Activated T-cell treated with anti-CD3 and anti-CD28 coated beads for 48 hours (primary cell): ENCODE measurements at places on chromosomes 16 and 17.

GRCh38 chr16:26816266-26816665, 250.5 kb upstream of the C16orf82 start:
- no peak for DNase-seq

GRCh38 chr17:65143889-65144604, 6.9 kb downstream of the RGS9 start:
- DNase-seq = no peak

DNA sequence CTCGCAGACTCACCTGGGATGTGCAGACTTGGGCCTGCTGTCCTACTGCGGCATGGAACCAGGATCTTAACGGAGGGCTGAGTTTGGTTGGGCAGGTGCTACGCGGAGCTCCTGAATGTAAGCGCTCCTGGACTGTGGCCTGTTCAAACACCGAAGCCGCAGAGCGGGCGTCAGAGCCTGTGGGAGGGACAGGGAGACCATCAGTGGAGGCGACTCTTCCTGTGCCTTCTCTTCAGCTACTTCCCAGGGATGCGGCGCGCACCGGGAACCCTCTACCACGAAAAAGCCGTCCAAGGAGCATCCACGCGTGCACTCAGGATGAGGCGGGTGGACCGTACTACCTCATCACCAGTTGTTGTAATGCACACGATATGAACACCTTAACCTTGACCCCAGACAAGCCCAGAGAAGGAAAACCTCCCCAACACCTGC, 2.0 kb downstream of the USP36 start:
- DNase-seq = no peak

DNA sequence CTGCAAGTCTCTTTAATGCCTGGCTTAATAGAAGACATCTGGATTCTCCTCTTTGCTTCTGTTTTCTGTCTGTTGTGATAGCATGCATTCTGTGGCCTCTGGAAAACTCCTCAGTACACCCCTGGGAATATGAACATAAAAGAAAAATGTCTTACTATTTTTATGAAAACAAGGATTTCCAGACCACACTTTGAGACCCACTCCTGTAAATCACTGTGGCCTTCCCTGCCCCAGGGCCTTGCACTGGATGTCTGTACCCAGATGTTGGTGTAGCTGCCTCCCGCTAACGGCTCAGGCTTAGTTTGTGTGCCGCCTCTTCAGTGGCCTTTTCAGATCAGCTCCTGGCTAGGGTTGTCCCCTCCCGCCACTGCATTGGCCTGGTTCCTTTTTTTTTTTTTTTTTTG, 126.6 kb downstream of the SOCS1 start:
- no peak for DNase-seq

DNA sequence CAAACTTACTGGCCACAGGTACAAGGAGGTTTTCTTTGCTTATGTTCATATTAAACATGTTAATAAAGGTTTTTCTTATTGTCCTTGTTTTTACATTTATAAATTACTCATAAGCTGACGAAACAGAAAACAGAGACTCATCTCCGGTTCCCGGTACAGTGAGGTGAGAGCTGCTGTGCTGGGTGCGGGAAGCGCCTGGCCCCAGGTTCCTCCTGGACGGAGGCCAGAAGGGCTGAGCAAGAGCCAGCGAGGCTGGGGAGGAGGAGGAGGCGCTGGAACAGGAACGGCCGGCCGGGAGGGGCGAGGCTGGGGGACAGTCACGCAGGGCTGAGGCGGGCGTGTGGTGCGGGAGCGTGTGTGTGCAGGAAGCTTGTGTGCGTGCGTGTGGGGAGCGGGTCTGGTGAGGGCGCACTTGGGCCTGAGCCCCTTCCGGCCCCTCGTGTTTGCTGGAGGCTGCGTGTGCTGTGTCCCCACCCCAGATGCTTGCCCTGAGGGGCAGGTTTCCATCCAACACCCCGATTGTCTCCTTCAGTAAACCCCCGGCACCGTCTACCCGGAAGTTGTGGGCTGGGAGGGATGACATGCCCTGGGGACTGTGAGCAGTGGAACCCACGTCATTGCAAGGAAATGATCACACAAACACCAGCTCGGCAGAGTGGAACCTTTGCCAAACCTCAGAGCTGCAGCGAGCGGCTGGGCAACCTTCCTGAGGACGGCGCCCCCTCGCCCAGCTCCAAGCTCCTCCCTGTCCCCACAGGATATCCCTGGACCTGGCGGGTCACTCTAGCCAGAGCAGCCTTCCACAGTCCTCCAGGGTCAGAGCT, 19.5 kb downstream of the CD7 start:
- peak; percentile 86 for DNase-seq

GRCh38 chr17:77565166-77565565, 393.3 kb upstream of the TNRC6C start:
- no peak for DNase-seq

GRCh38 chr17:6028294-6028693, 41.9 kb upstream of the WSCD1 start:
- DNase-seq = no peak

DNA sequence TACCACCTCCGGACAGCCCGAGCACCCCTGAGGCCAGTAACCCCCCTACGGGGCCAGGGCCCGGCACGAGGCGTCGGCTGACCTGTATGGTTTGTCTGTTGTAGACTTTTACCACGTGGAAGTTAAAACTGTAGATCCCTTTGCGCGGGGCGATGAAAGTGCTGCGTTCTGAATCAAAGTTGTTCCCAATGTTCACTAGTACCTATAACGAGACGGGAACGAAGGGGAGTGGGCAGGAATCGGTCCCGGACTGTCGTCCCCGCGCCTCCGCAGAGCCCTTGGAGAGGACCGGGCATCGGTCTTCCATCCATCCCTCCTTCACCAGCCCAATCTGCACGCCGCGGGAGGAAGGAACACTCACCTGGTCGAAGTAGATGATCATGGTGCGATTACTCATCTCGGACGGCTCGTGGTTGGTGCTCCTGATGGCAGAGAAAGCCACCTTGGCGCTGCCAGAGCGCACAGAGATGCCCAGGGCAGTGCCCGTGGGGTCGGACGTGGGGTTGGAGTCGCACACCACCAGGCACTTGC, 732 bp downstream of the CBLN1 start:
- no peak for DNase-seq

DNA sequence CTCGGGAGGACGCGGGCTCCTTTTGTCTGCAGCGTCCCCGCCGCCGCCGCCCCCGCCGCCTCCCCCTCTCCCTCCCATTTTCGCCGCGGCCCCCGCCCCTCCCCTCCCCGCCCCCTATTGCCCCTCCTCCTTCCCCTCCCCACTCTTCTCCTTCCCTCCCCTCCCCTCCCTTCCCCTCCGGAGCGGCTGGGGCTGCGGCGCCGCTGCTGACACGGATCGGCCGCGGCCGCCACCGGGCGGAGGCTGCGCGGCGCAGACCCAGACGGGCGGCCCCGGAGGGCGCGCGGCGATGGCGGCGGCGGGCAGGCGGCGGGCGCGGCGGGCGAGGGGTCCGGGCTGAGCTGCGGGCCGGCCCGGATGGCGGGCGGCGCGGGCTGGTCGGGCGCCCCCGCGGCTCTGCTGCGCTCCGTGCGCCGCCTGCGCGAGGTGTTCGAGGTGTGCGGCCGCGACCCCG, at the start of gene RAB11FIP4:
RAB11FIP4 (plus strand) TSS at position 180 of the 454 bp plus-strand sequence; CDS start at position 358, 178 bp downstream.
- DNase-seq = no peak

DNA sequence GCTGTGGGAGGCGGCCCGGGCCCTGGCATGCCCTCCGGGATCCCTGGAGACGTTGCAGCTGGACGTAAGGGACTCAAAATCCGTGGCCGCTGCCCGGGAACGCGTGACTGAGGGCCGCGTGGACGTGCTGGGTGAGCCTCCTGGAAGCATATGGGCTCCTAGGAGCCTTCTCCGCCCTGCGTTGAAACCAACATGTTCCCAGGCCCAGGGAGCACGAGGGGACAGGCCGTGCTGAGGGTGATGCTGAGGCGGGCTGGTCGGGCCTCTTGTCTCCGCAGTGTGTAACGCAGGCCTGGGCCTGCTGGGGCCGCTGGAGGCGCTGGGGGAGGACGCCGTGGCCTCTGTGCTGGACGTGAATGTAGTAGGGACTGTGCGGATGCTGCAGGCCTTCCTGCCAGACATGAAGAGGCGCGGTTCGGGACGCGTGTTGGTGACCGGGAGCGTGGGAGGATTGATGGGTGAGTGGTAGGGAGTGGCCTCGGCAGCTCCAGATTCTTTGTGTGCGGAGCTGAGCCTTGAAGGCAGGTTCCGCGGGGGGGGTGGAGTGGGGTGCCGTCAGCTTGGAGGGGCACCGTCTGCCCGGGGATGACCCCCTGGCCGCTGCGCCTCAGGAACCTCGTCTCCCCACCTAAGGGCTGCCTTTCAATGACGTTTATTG, 567 bp downstream of the HSD17B1 start:
- no peak for DNase-seq

- no peak for DNase-seq
Observed at GRCh38 chr16:1036726-1037393, 35.7 kb upstream of the SSTR5 start.

GRCh38 chr17:49038544-49038943, 41.4 kb downstream of the IGF2BP1 start:
- DNase-seq = no peak
